Amniotic epithelial cell (primary cell): ENCODE measurements at places on chromosomes 6 and 20.
A peak's percentile ranks its signal among the peaks of the same experiment; 100 is the strongest.

- DNase-seq, result no peak
These were observed 3.3 kb upstream of the AARS2 start for GRCh38 chr6:44316481-44316880.

DNA sequence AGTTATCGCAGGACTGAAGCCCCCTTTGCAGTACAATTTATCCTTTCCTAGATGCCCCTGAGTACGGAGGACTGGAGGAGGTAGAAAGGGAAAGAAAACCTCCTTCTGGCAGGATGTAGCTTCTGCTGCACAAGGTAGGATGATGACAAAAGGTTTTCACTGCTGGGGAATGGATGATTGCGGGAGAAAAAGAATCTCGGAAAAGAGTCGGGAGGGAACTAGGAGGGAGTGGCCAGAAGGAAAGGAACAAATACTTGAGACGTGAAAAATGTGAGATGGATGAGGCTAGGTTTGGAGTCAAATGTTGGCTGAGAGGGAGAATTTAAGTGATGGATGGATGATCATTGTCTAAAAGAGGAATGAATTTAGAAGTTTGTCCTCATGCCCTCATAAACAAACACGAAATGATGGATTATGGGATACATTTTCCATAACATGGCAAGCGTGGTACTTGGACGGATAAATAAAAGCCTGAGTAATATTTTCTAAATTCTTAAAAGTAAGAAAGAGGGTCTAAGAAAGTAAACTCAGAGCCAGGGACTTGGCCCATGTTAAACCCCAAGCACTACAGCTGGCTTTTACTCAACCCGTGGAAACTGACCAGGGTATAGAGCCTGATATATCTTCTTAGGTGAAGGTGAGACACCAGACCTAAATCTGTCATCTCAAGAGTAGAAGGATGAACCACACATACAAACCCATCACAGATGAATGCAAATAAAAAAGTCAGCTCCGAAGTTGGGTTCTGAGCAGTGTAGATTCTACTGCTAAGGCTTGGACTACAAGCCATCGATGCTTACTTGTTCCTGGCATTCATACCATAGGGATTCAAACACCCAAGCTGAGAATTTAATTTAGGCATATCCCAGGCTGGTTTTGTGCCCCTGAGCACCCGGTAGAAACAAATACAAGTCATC, 72.4 kb downstream of the HFE start:
- peak; percentile 50 for DNase-seq

DNA sequence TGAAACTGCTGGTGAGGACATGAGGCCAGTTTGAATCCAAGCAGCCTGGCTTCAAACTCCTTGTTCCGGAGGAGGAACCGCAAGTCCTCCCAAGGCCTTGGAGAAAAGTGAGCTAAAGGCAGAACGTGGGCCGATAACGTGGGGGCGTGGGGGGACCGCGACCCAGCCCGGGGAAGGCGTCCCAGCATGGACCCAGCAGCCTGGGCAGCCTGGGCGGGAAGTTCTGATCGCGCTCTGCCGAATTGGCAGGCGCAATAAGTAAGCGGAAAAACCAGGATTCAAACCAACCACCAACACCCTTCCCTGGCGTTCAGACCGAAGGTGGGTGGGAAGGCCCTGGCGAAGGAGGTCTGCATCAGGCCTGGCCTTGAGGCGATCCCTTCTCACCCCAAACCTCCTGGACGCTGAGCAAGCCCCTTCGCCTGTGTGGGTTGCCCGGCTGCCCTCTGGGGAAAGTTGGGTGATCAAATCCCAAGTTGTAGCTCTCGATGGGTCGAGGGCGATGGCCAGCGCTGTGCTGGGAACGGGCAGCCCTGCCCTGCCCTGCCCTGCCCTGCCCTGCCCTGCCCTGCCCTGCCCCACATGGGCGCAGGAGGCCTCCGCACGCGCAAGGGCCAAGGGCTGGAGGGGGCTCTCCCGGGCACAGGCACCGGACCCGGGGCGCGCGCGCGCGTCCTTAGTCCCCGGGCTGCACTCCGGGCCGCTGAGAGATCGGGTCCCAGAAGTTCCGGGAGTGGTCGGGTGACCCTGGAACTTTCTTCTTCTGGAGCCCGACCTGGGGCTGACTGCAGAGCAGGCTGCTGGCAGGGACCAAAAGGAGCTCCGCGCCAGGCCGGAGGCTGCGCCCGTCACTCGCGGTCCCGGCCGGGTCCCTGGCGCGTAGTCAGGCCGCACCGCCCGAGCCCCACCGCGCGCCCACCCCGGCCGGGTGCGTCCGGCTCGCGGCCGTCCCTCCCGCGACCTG, 637 bp upstream of the SLC22A3 start:
- no peak for DNase-seq

DNA sequence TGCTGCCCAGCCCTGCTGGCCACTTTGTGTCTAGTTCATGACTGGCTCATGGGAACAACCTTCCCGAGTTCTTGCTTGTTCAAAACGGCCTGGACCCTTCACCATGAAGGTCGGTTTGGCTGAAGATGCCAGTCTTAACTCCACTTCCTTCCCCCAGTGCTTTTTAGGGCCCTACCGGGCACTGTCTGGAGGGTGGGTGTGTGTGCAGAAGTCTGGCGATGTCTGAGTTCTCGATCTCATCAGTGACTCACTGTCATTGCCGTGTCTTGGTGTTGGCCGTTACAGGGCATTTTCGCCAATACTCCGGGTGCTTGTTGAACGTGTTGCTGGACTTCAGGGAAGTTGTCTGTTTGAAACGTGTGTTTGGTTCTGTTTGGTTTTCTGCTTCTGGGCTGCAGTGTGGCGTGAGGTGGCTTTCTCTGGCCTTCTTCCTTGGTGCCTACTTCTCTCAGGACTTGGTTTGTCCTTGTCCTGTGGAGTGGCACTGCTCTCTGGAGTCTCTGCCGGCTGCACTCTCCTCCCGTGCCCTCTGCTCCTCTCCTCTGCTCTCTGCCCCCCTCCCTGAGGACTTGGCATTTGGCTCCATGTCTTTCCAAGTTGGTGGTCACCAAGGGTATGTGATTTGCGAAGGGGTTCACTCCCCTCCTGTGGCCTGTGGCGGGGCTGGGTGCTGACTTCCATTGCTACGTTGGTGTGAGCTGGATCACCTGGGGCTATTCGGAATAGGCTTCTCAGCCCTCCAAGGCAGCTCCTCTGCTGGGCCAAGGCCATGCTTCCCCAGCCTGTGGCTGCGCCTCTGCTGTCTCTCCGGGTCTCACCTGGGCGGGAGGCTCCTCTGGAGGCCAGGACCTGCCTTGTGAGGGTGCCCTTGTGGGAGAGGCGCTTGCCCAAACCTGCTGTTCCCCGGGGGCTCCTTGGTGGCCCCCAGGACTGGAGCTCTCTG, 38.2 kb downstream of the PYGB start:
- DNase-seq, result no peak

DNA sequence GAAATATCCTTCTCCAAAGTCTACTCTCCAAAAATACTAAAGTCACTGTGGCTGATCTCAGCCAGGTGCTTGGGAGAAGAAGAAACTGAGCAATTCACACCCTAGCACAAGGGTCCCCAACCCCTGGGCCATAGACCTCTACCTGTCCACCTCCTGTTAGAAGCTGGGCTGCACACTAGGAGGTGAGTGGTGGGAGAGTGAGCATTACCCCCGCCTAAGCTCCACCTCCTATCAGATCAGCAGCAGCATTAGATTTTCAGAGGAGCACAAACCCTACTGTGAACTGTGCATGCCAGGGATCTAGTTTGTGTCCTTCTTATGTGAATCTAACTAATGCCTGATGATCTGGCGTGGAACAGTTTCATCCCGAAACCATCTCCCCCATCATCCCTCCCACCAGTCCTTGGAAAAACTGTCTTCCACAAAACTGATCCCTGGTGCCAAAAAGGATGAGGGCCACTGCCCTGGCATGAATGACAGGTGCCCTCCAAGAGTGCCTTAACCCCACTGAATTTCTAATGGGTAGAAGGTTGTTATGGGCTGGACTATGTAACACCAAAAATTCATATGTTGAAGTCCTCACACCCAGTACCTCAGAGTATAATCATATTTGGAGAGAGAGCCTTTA, 109.2 kb upstream of the CDYL start:
- DNase-seq, result no peak

DNA sequence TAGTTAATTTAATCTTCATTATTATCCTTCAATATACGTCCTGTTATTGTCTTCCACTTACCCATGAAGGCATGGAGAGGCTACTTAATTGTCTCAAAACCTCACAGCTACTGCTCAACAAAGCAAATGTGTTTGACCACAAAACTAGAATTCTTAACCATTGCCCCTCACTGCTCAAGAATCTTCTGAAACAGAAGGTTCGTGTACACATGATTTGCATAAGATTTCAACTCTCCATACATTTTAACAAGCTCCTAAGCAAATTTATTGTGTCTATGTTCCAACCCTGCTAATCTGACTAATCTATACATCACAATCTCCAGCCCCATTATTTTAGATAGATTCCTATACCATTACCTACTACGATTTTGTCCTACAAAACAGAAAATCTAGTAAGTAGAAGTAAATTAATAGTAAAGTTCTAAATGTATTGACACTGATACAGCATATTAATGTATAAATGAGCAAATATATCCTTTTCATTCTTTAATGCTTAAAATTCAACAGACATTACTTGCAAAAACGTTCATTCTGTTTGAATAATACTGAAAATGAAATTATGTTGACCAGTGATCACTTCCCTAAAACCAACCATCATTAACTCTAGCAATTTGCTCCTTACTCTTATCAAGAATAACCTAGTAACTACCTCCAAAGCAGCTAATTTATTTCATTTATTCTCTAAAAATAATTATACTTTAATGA, 89.7 kb upstream of the RNF217 start:
- no peak for DNase-seq

- DNase-seq, result no peak
These were observed 25.1 kb downstream of the FKBP1C start for GRCh38 chr6:63236398-63236817.

- no peak for DNase-seq
These were observed 40.0 kb upstream of the KCNK16 start for GRCh38 chr6:39362487-39362865.

- no peak for DNase-seq
These were observed 94.8 kb upstream of the CNKSR3 start for GRCh38 chr6:154605178-154605881.

- DNase-seq, result peak; percentile 71
These were observed 53.4 kb downstream of the STK4 start for GRCh38 chr20:45019762-45020123.

GRCh38 chr6:129031051-129031599, 148.2 kb downstream of the LAMA2 start:
- peak; percentile 94 for DNase-seq

DNA sequence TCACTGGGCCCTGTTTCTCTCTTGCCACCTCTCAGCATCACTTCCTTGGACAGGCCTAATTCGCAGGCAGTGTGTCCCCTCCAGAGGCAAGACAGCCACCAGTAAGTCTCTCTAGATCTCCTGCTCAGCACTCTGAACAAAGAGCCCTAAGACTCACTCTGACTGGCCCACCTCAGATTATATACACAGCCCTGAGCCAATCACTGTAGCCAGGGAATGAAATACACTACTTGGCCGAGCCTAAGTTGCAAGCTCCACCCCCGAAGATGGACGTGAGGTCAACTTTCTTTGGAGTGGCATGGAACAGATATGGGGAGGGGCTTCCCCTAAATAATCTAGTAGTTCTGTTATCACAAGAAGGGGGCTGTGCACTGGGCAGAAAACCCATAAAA, 4.1 kb downstream of the BPI start:
- DNase-seq, result peak; percentile 35

GRCh38 chr6:84411060-84411629, 183.7 kb upstream of the CEP162 start:
- DNase-seq, result peak; percentile 27

- no peak for DNase-seq
These were observed 17.6 kb upstream of the GATA5 start for GRCh38 chr20:62493253-62493885.

DNA sequence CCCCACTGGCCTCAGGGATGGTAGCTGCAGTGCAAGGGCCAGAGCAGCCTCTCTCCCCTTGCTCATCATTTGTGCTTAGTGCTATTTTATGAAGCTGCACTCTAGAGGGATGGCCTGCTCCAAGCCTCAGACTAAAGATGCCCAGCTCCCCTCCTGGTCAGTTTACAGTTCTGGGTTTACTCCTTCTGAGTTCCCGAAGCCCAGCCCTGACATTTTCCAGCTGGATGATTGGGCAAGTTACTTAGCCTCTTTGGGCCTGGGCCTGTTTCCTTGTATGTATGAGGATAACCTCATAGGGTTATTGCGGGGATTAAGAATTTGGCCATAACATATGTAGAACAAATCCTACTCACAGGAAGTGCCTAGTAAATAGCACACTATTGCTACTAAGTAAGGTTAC, 31.8 kb upstream of the EMILIN3 start:
- peak; percentile 65 for DNase-seq

GRCh38 chr6:166720856-166721255, 93.8 kb upstream of the RPS6KA2 start:
- no peak for DNase-seq

DNA sequence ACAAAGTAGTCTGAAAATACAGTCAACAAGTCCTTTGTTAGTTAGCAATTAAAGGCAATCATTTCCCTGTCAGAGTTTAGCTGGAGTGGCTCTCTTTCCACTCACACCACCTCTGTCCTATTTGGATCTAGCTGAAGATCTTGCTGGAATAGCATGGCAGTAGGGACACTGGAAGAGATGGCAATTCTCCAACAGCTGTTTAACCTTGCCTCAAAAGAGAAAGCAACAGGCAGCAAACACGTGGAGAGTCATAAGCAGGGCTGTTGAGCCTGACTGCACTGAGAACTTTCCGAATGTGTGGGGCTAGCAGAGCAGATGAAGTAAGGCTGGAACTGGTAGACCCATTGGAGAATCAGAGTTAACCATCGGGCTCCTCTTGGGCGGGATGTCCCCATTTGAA, 38.0 kb upstream of the PRSS35 start:
- DNase-seq, result peak; percentile 6

DNA sequence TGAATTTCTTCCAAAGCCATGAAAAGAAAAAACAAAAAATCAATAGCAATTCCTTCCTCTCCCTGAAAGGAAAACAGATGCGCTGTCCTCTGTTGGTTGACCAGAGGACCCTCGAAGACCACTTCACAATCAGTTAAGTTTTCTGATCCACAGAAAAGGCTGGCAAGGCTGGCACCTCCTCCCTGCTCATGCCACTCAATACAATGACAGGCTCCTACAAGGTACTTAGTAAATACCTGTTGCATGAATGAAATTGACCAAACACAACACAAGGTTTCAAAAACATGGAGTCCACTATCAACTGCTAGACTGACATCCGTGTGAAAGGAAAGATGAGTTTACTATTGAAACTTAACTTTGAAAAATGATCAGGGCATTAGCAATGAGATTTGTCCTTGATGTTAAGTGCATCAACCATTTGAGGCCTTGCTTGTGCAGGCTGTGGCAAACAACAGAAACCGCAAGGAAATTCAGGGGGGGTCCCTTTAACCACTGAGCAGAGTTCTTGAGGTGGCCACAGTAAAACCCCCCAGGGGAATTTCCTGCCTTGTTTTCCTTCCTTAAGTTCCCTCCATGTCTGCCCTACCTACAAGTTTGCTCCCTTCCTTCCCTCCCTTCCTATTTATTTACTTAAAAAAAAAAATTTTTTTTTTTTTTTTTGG, 27.9 kb upstream of the RTF2 start:
- DNase-seq, result no peak
